Stimulated activated effector memory CD8-positive, alpha-beta T cell treated with anti-CD3 and anti-CD28 coated beads, Interleukin-12 subunit alpha, Interleukin-12 subunit beta, amount 100 ng/mL, for 72 hours (primary cell): ENCODE measurements at places on chromosomes 6 and 20.

- DNase-seq = no peak
These were observed 781.4 kb downstream of the QKI start for GRCh38 chr6:164195942-164196281.

- DNase-seq = no peak
These were observed 175.1 kb downstream of the ARHGAP18 start for GRCh38 chr6:129534926-129535325.

DNA sequence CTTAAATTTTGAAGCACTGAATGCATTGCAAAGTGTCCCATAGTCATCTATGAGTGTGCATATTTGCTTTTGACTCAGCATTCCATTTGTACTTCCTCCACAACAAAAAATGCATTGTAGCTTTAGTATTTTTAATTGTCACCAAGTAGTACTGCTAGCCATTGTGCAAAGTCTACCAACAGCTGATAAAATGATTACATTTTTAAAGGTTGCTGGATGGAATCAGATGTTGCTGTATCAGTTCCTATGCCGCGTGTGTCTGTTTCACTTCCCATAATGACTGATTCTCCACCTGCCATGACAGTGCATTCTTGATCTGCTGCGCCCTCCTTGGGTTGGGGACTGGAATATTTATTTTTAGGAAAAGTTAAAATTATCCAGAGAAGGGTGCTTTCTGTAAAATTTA, 41.2 kb downstream of the SLX4IP start:
- no peak for DNase-seq

DNA sequence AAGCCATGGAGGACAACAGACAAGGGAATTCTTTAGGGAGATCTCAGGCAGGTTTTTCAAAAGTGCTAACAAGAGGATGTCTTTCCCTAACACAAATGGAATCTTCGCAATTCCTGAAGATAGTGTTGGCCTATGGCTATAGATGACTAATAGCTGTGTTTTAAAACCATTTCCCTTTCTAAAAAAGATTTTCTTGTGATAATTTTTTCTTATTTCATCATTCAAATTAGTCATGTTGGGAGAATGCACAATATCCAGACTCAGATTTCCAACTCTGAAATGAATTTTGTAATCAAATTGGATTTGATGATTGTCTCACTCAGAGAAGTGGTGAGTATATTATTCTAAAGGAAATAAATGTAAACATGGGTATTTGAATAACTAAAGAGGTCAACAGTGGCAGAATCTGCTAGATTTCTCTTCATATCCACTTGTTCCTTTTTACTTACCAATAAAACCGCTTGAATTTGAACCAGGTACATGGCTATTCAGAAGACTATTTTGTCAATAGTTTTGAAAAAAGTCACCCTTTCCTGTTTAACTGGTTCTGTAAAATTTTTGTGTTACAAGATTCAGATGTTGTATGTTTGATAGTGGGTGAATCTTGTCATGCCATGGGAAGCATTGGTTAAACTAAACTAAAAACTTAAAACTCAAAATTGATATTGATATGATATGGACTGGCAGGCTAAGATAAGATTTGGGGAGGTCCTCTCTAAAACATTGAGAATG, 1223.7 kb upstream of the EYS start:
- no peak for DNase-seq

DNA sequence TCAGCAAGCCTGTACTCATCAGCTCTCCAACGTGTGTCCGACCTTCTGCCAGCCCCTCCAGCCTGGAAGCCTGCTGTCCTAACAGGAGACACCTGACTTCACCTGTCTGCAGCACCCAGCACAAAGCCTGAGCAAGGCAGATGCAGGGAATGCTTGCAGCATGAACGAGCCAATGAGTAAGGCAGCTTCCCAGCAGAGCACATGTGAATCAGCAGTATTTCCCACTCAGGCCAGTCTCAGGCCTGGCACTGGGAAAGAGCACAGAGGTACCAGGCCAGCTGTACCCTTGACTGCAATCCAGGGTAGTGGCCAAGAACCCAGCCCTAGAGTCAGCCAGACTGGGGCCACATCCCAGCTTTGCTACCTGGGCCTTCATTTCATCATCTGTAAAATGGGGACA, 120.8 kb downstream of the MAFB start:
- DNase-seq = no peak

- DNase-seq = no peak
These were observed 64.6 kb upstream of the GMDS start for GRCh38 chr6:2310042-2310441.

DNA sequence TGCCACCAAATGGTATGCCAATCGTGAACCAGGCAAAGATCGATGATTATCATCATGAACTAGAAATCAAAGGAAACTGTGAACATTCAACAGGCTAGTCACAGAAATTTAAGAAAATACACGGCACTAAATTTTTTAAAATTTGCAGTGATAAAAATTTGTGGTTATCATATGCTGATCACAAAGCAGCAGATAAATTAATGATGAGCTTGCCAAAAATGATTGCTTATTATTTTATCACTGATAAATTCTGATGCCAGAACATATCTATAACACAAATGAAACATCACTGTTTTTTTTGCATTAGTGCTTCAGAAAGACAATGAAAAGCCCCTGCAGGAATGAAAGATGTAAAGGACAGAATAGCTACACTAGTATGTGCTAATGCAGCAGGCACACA, 1413.2 kb upstream of the MAP3K7 start:
- DNase-seq = no peak

DNA sequence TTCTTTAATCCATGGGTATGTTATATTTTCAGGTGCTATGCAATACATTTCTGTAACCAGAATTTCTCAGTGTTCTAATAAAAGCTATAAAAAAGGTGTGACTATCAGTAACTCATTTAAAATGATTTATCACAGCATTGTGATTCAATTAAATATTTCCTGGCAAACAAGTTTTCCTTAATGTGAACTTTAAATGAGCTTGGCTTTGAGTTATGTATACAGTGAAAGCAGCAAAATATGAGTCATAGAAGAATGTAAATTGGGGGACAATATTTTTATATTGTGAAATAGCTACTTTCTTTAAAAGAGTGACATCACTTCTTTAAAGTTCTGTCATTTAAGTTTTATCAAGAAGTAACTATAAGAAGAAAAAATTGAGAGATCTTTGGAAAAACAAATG, 484.9 kb upstream of the MAN1A1 start:
- no peak for DNase-seq

GRCh38 chr6:11772109-11772825, 6.3 kb downstream of the ADTRP start:
- no peak for DNase-seq

GRCh38 chr6:154960299-154960843, 34.7 kb upstream of the TIAM2 start:
- DNase-seq = no peak

GRCh38 chr6:13455552-13455966, 31.8 kb downstream of the GFOD1 start:
- DNase-seq = no peak

DNA sequence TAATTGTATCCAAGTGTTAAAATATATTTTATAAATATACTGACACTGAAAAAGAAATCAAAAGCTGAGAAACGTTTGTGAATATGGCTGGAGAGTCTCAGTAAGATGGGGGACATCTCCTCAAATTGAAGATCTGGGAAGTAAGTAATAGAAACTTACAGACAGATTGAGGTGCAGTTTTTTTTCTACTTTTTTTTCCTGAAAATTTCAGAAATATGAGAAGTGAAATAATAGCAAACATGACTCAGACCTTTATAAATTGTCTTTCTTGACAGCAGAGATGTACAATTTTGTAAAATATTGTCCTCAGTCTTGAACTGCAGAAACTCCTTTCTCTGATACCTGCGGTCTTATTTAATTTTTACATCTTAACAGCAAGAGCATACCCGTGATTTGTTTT, 347.1 kb downstream of the UTRN start:
- no peak for DNase-seq

DNA sequence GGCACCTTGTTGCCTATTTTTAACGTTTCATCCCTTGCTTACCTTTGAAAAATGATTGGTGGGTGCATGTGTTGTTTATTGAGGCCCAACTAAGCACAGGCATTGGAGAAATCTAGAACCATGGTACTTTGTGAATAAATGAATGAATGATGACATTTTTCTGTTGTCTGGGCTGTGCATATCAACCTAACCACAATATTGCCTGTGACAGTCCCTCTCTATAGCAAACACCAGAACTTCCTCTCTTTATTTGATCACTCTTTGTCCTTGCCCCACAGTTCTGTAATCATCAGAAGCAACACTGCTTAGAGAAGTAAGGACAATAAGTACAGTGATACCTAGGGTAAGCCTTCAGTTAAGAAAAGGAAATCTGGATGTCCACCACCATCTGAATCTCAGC, 75.1 kb downstream of the TBC1D7 start:
- no peak for DNase-seq

DNA sequence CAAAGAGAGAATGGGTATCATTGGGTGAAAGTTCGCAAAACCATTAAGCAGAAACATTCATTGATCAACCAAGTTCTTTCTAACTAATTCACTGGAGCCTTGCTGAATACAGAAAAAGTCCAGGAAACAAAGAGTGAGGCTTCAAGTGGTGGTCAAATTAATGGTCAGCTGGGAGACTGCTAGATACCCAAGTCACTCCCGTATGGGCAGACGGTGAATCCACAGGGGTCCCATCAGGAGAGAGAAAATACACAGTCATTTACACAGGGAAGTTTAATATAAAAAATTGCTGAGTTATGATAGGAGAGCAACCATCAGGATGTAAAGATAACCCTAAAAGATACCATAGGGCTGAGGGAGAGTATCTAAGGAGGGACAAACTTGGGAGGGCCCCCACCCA, 198.7 kb upstream of the DTNBP1 start:
- no peak for DNase-seq

- DNase-seq = no peak
These were observed 53.8 kb downstream of the BANF2 start for GRCh38 chr20:17753516-17753915.

- no peak for DNase-seq
These were observed 27.1 kb downstream of the CYP24A1 start for GRCh38 chr20:54146672-54147071.

- no peak for DNase-seq
These were observed 198.7 kb downstream of the GMPR start for GRCh38 chr6:16437095-16437494.

GRCh38 chr20:44154521-44155001, 32.4 kb downstream of the JPH2 start:
- DNase-seq = no peak

DNA sequence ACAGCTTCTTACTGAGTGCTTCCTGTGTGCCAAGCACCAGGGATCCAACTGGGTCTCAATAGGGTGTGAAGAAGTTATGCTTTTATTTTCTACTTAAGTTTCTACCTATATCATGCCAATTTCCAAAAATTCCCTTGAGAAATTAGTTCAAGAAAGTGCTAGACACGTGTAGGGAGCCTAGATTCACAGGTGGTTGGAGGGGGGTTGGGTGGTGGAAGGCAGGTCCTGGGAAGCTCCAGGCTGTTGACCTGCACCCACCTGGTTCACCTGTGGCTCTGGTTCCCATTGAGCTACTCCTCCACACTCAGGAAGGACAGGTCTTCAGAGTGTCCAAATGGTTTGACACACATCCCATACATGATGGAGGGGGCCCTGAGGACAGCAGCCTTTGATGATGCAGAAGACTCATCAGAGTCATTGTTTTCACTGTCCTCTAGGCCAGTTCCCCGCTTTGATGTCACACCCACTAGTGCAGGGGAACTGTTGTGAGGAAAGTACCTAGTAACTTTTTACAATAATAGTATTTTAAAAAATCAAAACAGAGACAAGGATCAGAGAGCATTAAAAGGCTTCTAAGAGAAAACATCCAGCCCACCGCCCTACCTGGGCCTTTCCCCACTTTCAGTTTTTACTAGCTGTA, 39.8 kb upstream of the MYL9 start:
- DNase-seq = no peak

DNA sequence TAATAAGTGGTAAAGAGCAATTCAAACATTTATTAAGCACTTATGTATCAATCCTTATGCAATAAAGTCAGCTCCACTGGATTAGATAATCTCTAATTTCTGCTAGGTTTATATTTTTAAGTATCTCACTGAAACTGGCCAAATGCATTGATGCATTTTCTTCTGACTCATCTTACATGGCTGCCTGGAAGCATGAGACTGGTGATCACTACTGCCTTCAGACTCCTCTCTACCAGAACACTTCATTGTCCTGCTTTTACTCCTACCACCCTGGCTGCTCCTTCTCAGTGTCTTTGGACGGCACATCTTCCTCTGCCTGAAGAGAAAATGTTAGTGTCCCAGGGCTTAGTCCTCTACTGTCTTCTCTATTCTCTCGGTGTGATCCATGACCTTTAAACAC, 7.4 kb downstream of the CEP85L start:
- no peak for DNase-seq

DNA sequence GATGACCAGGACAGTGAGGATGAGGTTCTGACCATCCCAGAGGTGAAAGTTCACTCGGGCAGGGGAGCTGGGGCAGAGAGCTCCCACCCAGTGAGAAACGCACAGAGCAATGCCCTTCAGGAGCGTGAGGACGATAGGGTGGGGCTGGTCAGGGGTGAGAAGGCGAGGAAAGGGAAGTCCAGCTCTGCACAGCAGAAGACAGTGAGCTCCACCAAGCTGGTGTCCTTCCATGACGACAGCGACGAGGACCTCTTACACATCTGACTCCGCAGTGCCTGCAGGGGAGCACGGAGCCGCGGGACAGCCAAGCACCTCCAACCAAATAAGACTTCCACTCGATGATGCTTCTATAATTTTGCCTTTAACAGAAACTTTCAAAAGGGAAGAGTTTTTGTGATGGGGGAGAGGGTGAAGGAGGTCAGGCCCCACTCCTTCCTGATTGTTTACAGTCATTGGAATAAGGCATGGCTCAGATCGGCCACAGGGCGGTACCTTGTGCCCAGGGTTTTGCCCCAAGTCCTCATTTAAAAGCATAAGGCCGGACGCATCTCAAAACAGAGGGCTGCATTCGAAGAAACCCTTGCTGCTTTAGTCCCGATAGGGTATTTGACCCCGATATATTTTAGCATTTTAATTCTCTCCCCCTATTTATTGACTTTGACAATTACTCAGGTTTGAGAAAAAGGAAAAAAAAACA, 16.6 kb upstream of the SLC22A1 start:
- no peak for DNase-seq

- no peak for DNase-seq
These were observed 11.3 kb downstream of the NPEPL1 start for GRCh38 chr20:58703765-58704371.

- no peak for DNase-seq
These were observed 88.1 kb upstream of the IYD start for GRCh38 chr6:150280703-150281102.
